Esophagus (tissue), 2 donors: ENCODE measurements at places on chromosomes 1 and 21. TPM values are rescaled to one million over a fixed set of nuclear protein-coding genes. Genes with fewer than 3 reads are reported as not detected.

Gene S100B
- polyA plus RNA-seq = 11.6 TPM

Gene ABL2
- 1.1 TPM for polyA plus RNA-seq

Gene ESRRG
- polyA plus RNA-seq = 0.12 TPM

Gene MDM4
- polyA plus RNA-seq = 14.0 TPM

Gene NUDT17
- 2.2 TPM for polyA plus RNA-seq

Gene CELA2B
- polyA plus RNA-seq = not detected

Gene SLC30A10
- polyA plus RNA-seq = not detected

Gene DVL1
- polyA plus RNA-seq = 107 TPM

Gene HPCAL4
- polyA plus RNA-seq = 0.04 TPM

Gene EPHA10
- polyA plus RNA-seq = 0.38 TPM

Gene CCDC27
- not detected for polyA plus RNA-seq

Gene GALE
- 120 TPM for polyA plus RNA-seq
